ENCODE measurements at places on chromosomes 12 and 14. TPM values are rescaled to one million over a fixed set of nuclear protein-coding genes. Genes with fewer than 3 reads are reported as not detected.
A peak's percentile ranks its signal among the peaks of the same experiment; 100 is the strongest.

PLEKHG7 gene
- polyA plus RNA-seq = not detected

GRCh38 chr12:90027889-90028634, 319.4 kb upstream of the ATP2B1 start:
- DNase-seq = no peak

DNA sequence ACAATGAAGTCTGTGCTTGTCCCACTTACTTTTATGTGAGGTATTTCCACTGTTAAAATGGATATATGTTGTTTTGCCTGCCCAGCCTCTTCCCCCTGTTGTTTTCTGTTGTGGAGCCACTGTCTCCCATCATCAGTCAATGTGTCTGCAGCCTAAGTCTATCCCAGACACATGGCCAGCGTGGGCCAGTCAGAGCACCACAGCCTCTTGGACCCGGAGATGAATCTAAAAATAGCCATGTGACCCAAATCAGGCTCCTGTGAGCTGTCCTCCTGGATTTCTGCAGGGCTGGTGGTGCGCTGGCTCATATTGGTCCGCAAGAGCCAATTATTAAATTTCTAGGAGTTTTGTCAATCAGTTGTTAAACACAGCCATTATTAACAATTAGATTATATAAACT, 44.0 kb upstream of the PRICKLE1 start:
- DNase-seq = no peak

B3GNT4 gene
- polyA plus RNA-seq = 0.36 TPM

ESR2 gene
- 0.11 TPM for polyA plus RNA-seq

DNA sequence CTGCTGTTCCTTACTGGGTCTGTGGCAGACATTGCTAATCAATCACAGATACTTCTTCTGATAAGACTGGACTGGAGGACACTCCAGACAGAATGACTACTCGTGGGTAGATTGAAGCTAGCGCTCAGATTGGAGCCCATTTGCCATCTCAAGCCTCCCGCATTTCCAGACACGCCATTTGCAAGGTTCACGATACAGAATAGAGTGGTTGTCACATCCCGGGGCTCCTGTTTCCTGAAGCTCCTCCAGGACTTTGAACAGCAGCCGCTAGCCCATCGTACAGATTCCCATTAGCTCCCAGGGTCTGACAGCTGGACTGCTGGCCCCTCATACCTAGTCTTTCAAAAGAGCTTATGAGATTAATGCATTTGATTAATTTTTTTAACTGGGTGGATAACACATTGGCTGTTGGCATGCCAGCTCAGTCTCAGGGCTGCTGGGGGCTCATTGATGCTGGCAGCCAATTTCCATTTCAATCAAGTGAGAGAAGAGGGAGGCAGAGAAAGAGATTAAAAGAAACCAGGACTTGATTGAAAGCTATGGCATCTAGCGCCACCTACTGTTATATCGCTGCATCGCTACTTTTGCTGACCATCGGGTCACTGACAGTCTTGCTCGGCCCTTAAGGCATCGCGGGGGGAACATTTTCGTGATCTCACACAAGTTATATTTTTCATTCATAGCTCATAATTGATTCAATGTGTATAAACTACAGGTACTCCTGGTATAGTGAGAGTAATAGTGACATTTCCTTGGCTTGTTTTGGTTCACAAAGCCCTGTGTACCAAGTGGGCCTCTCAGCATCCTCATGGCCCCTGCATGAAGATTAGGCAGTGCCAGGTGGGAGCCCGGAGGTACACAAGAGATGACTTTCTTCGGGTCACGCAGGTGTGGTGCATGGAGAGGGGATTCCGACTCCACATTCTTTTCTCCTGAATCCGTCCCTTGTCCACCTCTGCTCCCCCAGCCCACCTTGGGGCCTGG, 78.6 kb downstream of the CCDC60 start:
- peak; percentile 55 for DNase-seq

DNA sequence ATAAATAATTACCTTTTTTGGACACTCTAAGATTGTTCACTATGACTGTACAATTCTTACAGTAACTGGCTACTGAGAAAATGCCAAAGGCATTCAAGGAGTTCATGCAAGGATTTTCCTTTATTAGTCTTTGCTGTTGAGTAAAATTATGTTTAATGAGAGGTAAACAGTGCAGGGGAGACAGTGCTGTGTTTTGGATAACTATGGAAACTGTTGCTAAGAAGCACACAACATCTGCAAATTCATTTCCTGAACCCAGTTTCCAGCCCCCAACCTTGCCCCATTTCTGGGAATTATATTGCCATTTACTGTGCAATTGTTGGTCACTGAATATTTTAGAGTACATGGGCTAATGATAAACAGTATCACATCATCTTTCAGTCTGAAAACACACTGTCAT, 1005.8 kb downstream of the TRHDE start:
- DNase-seq = no peak

DNA sequence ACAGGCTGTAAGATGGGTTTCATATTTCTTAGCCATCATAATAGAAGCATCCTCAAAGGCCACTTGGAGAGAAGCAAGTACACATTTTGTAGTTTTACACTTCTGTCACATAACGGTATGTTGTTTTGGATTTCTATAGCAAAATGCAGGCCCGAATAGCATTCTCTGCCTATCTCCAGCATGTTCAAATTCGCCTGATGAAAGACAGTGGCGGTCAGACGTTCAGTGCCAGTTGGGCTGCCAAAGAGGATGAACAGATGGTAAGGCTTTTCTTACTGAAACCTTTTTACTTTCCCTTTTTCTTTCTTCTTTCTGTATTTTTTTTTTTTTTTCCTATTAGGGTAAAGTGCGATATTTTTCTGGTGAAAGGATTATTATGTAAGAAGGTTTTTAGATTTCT, 110.5 kb downstream of the TTLL5 start:
- no peak for DNase-seq

KRT75 gene
- polyA plus RNA-seq = 0.07 TPM

GRCh38 chr14:76770521-76771436, 9.5 kb downstream of the VASH1 start:
- DNase-seq = no peak

DNA sequence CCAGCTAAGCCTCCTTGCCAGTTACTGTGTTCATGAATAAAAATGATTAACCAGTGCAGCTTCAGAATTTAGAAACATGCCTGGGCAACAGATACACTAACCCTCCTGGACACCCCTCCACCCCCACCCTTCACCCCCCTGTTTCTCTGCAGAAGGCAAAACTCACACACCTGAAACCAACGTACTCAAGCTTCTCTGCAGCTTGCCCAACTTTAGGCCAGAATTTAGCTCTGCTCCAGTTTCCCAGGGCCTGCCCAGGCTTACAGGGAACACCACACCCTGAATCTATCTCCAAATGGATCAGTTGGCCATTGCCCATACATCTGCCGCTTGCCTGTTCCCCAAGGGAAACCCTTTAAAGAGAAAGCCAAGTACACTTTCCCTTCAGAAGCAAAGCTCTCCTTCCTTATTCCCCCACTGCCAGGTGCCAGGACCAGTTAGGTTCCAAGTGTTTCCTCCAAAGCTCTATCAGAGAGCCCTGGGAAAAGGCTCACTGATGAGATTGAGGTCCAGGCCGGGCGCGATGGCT, 1.8 kb upstream of the SPPL3 start:
- no peak for DNase-seq

GRCh38 chr14:87286191-87286590, 706.8 kb downstream of the GALC start:
- DNase-seq = no peak

- no peak for DNase-seq
These were observed 382.6 kb upstream of the DCN start for GRCh38 chr12:91565246-91565645.

DNA sequence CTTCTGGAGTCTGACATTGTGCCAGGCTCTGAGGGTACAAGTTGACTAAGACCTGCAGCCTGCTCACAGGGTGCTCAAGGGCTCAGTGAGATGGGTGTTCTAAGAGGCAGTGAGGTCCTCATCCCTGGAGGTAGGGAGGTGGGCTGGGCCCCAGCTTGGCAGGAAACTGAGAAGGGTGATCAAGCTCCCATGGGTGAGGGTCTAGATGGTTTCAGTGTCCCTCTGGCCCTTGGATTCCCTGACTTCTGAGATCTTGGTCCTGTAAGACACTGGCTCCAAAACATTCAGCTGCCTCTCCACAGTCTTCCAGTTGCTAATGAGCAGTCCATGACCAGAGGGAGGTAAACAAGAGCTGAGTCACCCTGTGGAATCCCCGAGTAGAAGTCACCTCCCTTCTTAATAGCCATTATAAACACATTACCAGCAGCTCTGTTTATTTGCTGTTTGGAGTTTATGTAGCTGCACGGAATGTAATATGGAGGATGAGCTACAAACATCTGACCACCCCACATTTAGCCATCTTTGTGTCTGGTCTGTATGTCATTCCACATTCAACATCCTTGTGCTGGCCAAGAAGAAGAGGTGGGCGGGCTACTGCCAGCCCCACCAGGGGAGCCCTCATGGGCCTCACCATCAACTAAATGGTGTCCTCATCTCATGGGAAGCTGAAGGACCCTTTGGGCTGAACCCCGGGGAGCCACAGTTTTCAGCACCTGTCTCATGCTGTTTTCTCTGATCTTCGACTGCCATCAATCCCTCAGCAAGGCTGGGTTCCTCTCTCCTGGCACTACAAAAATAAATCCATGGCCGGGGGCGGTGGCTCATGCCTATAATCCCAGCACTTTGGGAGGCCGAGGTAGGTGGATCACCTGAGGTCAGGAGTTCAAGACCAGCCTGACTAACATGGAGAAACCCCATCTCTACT, 37.2 kb upstream of the BDKRB2 start:
- no peak for DNase-seq

CD163 gene
- 33.3 TPM for polyA plus RNA-seq

CCDC197 gene
- polyA plus RNA-seq = not detected

GRCh38 chr14:29310757-29311156, 544.2 kb downstream of the FOXG1 start:
- DNase-seq = no peak

- no peak for DNase-seq
These were observed 132.9 kb upstream of the DAAM1 start for GRCh38 chr14:59055439-59056045.

ACOT6 gene
- not detected for polyA plus RNA-seq

Measured in right cardiac atrium (tissue), 5 donors.